ENCODE measurements at places on chromosomes 5 and 9.

- DNase-seq, result no peak
These were observed 5.5 kb downstream of the SNAPC4 start for GRCh38 chr9:136394312-136395019.

- DNase-seq, result no peak
These were observed 318.4 kb downstream of the PSAT1 start for GRCh38 chr9:78615372-78615771.

DNA sequence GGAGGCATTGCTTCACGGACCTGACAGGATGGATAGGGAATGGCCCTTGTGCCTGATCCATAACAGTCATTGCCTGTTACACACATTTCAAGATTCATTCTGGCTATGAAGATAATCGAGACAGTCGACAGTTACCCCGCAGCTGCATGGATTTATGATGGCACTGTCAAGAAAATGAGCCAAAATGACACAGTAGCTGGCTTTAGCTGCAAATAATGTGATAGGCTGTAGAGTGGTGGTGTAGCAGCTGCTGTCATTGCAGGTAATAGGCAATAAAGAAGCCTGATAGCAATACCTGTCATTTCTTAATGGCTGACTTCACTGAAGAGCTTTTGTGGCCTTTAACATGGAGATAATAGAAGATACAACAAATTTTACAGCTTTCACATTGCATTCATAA is 1085.2 kb upstream of the ARRDC3 start:
- DNase-seq, result no peak

GRCh38 chr5:113340537-113340936 is 94.3 kb downstream of the TSSK1B start:
- DNase-seq, result no peak

- no peak for DNase-seq
These were observed 58.9 kb downstream of the ARSB start for GRCh38 chr5:78926252-78926651.

- DNase-seq, result no peak
These were observed 710 bp downstream of the WNK2 start for GRCh38 chr9:93184432-93185265.

GRCh38 chr5:39633057-39633456 is 208.3 kb upstream of the DAB2 start:
- DNase-seq, result no peak

DNA sequence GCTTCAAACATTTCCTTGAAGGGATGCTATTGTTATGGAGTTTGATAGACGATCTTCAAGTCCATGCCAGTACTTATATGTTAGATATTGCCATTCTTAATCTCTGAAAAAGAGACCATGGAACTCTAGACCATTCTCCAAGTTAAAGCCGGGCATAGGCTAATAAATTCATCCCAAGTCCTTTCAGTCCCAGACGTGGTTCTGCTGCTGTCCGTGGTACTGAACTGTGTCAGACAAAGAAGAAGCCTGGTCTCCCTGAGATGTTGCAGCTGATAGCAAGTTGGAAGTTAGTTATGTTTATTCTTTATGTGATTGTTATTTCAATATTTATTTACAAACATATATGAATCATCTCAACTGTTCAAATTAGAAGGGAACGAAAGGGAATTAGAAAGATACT is 158.7 kb downstream of the NMUR2 start:
- no peak for DNase-seq

GRCh38 chr9:76787677-76788076 is 23.4 kb downstream of the PCA3 start:
- no peak for DNase-seq
